ENCODE measurements at places on chromosomes 4 and X.

DNA sequence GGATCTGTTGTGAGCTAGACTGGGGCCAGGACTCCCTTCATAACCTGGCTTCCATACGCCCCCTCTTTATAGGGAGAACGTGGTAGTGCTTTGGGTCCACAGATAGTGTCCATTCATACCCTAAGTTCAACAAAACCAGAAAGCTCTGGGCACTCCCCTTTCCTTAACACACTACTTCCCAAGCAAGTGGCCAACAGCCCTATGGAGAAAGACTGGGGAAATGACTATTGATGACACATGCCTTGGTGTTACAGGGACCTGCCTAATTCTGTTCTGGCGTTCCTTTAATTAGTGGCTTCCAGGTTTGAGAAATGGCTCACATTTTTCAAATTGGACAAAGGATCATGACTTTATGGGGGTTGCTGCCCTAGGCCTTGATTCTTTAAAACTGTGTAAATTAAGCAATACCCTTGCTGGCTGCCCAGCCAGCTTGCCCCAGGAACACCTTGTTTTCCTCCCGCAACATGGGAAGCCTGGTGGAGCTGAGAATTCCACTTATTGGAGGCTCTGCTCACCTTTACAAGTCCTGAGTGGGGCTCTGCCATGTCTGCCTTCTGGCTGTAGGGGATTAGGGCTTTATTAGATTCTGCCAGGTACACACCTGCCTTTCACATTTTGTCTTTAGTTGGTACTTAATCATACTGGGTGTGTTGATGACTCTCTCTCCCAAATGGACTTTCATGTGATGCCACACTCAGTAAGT is 61.1 kb downstream of the RGS12 start:
- DNase-seq = peak; percentile 3

- no peak for DNase-seq
Observed at GRCh38 chr4:17624821-17625220, 10.4 kb downstream of the MED28 start.

DNA sequence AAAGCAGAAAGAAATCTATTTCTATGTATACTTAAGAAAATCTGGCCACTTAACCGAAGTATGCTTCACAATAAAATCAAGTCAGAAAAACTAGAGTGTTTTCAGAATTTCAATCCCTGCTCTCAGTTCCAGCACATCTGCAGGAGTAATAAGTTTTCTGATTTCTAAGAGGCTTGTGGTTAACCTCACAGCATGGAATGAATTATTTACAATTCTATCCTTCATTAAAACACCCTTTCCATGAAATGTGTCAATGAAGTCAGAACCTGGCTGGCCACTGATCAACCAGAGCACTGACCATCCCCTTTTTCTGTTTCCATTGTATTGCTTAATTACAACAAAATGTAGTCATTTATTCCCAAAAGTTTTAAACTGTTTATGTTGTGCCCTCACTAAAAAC is 781.4 kb upstream of the INTU start:
- no peak for DNase-seq

DNA sequence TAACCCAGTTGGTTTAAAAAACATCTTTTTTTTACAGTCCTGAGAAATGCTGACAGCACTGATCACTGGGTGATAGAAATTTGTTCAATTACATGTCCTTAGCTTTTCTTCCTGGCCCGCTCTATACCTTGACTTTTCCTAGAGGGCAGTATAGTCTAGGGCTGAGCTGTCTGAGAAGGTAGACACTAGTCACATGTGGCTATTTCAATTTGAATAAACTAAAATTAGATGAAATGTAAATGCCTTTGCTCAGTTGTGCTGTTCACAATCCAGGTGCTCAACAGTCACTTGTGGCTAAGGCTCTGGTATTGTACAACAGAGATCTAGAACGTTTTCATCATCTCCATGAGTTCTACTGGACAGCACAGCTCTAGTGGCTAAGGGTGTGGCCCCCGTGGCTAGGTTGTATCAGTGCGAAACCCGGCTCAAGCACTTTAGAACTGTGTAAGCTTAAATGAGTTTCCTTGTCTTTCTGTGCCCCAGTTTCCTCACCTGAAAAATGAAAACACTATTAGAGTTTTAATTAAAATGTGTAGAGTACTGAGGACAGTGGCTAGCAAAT is 111.6 kb upstream of the WDR17 start:
- DNase-seq = no peak

- DNase-seq = no peak
Observed at GRCh38 chr4:6999172-7000086, 43.7 kb upstream of the TADA2B start.

DNA sequence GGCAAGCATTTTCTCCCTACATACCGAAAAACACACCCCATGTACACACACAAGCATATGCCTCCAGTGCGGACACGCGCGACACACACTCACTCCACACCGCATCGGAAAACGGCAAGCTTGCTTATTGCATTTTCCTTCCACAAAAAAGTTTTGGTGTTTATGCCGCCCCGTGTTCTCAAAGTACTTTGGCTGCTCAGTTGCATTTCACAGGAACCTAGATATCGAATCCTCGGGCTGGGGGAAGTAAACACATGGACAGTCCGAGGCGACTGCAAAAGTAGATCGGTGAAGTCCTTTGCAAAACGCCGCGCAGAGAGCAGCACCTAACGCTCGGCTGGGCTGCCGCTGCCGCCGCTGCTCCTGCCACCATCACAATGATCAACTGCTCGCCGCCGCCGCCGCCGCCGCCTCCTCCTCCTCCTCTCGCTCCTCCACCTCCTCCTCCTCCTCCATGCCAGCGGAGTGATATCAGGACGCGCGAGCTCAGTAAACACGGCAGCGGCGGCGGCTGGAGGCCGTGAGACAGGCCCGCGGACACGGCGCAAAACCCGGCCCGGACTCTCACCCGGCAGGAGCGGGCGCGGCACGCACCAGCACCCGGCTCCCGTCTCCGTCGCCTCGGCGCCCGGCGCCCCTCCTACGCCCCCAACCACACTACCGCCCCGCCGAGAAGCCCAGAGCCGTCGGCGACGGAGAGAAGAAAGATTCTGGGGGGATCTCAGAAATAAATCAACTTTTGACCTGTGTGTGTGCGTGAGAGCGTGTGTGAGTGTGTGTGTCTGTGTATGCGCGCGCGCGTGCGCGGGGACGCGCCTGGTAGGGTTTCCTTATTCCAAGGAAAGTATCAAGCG is at the start of gene MAML3:
TSS of gene MAML3 (minus strand) at position 467 of the 854 bp plus-strand sequence. CDS start 857 bp downstream, outside the sequence.
- peak; percentile 82 for DNase-seq

- no peak for DNase-seq
Observed at GRCh38 chr4:151659601-151660364, 101.0 kb downstream of the GATB start.

- DNase-seq = no peak
Observed at GRCh38 chrX:73400136-73400748, 46.6 kb upstream of the CDX4 start.

Measured in NCI-H774 (cell line).